ENCODE measurements at places on chromosomes 12 and 14. TPM values are rescaled to one million over a fixed set of nuclear protein-coding genes. Genes with fewer than 3 reads are reported as not detected.

Gene CEBPE
- 4.4 TPM for total RNA-seq

Gene TSHR
- total RNA-seq: 0.08 TPM

DNA sequence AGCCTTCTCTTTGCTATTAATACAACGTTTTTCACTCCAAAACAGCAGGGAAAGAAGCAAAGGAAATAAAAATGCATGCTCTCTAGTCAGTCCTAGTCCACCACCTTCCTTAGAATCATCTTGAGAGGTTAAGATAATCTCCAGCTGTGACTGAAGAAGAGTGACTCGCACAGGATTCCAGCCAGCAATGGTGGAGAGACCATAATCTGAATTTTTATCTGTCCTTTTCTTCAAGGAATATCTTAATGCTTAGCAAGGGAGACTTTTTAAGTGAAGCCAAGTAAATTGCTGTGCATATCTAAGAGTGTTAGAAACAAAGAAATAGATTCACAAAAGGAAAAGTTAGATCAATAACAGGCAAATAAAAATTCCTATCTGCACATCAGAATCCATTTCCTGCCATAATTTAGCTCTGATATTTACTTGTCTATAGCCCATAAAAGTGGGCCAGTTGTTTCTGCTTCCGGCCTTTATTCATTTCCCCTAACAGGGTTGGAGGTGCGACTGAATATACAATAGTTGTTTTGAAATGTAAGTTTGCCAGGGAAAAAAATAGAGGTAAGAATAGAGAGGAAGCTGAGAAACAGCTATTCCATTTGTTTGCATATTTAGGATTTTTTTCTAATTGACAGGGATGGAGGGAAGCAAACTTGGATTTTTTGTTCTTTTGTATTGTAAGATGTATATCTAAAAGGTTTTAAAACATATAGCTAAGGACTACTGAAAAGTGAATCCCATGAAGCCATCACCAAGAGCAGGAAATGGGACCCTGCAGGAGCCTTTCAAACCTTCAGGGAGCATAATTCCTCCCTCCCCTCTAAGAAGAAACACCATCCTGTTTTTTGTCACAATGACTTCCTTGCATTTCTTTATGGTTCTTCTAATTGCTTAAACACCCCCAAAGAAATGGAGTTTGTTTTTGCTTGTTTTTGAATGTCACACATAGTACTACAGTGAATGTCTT lies 154.0 kb downstream of the ITPR2 start:
- no peak overlapping the region for H3K4me3 ChIP-seq
- no peak overlapping the region for H3K27ac ChIP-seq
- peaks cover 2% of the 10 kb centered on the region for H3K36me3 ChIP-seq
- H3K27me3 ChIP-seq: no peaks in the 10 kb centered on the region

- H3K36me3 ChIP-seq: no peaks in the 10 kb centered on the region
- no peak overlapping the region for H3K27ac ChIP-seq
- DNase-seq: no peak
- no peaks in the 10 kb centered on the region for H3K27me3 ChIP-seq
Measured at GRCh38 chr12:726281-727140, 25.9 kb upstream of the WNK1 start.

DNA sequence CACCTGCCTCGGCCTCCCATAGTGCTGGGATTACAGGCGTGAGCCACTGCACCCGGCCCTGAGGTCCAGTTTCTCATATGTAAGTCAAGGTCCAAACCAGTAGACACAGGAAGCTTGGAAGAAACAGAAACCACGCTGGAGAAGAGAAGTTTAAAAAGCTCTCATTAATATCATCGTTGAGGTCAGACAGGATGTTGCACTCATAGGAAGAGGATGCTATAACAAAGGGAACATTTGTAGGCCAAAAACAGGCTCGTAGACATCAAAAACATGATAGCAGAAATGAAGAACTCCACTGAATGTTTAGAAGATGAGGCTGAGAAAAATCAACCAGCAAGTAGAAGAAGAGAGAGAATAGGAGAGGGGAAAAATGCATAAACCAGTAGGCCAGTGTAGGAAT lies 46.8 kb downstream of the ACACB start:
- no peak overlapping the region for H3K4me3 ChIP-seq
- H3K27me3 ChIP-seq: no peaks in the 10 kb centered on the region
- H3K36me3 ChIP-seq: peaks cover 23% of the 10 kb centered on the region
- no peak overlapping the region for H3K27ac ChIP-seq

DNA sequence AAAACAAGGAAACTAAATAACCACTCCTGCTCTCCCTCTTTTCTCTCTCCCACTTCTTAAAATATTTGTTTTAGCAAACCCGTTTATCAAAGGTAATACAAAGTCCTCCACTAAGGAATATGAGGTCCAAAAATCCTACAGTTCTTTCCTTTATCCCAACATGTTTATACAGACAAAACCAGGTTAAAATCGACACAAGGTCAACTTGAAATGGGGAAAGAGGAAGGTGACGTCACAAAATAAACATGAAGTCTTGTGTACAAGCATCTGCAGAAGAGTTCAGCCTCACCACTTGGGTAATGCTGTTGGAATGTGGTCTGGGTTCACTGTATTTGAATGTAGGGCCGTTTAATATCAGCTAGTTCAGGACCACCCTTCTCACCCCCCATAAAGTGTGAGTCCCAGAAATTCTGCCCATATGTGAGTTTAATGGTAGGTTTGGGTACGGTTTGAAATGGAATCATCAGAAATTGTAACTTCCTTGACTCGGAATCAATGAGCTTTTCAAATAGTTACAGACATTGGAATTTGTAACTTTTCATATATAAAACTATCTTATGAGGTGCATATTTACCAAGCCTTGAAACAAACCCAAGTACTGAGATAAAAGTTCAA lies 120.0 kb upstream of the SLC38A2 start:
- H3K27me3 ChIP-seq: no peaks in the 10 kb centered on the region
- peak overlapping the region; percentile 84 for H3K27ac ChIP-seq
- H3K4me3 ChIP-seq: no peak overlapping the region

- no peaks in the 10 kb centered on the region for H3K36me3 ChIP-seq
Measured at GRCh38 chr12:7837366-7837765, 35.3 kb downstream of the SLC2A14 start.
